DMS153 (cell line): ENCODE measurements at places on chromosomes 2 and 18.

DNA sequence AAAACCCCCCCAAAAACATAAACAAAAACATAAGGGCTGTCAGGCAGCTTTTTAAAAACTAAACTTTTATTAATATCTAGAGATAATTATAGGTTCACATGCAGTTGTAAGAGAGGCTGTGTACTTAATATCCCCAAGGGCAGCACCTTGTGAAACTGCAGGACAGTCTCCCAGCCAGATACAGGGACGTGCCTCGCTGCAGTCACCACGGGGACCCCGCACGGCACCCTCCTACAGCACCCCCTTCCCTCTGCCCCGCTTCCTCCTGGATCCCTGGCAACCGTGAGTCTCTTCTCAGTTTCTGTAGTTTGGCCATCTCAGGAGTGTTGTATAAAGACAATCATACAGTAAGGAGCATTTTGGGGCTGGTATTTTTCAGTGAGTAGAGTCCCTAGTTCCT is 6.8 kb upstream of the COLEC11 start:
- DNase-seq, result no peak

GRCh38 chr18:45780568-45780967 is 44.9 kb upstream of the SIGLEC15 start:
- no peak for DNase-seq

GRCh38 chr18:74522635-74523548 is 11.4 kb upstream of the CNDP1 start:
- no peak for DNase-seq

DNA sequence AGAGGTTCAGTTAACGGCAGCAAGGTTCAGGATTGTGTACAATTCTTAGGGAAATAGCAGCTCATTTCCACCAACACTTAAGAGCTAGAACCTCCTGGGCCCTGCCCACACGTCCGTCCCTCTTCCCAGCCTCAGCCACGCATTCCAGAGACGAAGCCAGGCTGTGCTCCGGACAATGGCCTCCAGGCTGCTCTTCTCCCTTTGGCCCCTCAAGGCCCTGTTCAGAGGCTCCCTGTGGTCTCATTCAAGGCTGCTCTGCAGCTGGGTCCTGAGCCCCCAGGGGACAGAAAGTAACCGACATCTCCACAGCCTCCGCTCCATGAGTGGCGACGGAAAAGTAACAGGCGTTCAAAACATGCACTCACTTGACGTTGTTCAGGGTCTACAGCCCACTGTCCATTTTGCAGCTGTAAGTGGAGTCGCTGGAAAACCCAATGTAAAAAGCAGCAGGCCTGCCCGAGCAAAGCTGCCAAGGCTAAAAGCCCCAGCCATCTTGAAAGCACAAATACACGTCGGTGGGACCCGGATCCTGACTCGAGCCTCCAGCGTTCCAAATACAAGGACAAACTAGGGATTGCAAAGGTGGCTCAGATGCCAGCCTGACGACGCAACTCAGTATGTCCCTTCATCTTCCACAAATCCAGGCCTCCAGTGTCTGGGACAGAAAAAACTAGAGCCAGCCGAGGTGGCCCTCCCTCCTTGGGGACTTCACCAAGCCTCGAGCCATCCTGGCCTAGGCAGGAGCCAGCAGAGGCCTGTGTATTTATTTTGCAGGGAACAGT is 76.9 kb downstream of the NDUFA10 start:
- DNase-seq, result no peak

DNA sequence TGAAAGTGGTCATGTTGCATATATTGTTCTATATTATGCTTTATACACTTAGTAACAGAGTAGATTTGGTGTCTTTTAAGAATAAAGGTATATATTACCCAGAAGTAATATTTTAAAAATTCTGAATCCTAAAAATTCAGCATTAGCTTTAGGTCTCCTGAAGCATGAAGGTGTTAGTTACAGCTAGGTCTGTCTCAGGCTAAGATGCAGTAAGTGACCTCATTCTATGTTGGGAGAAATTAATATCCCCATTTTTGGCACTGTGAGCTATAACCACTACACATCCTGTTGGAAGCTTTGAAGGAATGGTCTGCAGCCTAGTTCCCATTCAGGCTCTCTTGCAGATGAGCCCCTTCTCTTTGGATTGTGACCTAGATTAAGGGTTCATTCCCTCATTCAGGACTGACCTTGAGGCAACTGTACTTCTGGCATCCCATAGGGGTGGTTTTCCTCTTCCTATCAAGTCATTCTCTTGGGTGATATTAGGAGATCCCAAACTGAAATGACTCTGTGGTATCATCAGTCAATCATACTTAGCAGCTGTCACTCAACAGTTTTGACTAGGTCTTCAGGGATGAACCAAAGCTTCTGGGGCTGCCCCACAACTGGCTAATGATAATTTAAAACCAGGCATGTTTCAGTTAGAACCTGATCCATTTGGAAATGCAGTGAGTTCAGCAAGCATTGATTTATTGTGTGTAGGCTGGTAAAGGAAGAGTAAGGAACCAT is 117.7 kb downstream of the GPD2 start:
- DNase-seq, result no peak
